ENCODE measurements at places on chromosomes 2 and 18.

- DNase-seq, result no peak
- no peak overlapping the region for H3K27ac ChIP-seq
- peaks cover 9% of the 10 kb centered on the region for H3K36me3 ChIP-seq
- peaks cover 5% of the 10 kb centered on the region for H3K27me3 ChIP-seq
- H3K4me1 ChIP-seq, result peaks cover 19% of the 10 kb centered on the region
- H3K4me3 ChIP-seq, result no peak overlapping the region
Measured at GRCh38 chr18:76384861-76385680, 110.0 kb downstream of the ZNF516 start.

DNA sequence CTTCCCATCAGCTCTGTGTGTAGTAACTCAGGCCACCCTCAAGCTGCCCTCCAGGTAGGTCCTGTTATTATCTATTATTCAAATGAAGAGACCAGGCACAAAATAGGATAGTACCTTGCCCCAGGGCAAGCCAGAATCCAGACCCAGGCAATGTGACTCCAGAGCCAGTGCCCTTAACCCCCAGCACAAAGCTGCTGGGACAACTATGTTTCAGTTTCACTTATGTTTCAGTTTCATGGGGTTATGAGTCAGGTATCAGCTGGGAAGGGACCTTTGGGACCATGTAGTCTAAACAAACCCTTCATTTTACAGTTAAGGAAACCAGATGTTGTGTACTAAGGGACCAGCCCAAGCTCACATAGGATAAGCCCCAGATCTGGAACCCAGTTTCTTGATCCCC, 10.0 kb downstream of the HK2 start:
- peak overlapping the region; percentile 85 for H3K4me3 ChIP-seq
- 0 out of 2 replicates have a peak, but pooled peaks cover 4% of the 10 kb centered on the region for H3K36me3 ChIP-seq
- peaks cover 78% of the 10 kb centered on the region for H3K4me1 ChIP-seq
- DNase-seq, result peak; percentile 64
- no peaks in the 10 kb centered on the region for H3K27me3 ChIP-seq

- H3K4me3 ChIP-seq, result no peak overlapping the region
- H3K4me1 ChIP-seq, result peaks cover 18% of the 10 kb centered on the region
- no peak for DNase-seq
- H3K27ac ChIP-seq, result no peak overlapping the region
Measured at GRCh38 chr2:201975964-201976612, 57.6 kb upstream of the FZD7 start.

- no peaks in the 10 kb centered on the region for H3K36me3 ChIP-seq
- no peak overlapping the region for H3K4me3 ChIP-seq
- DNase-seq, result no peak
- H3K27ac ChIP-seq, result no peak overlapping the region
Measured at GRCh38 chr2:163802284-163802683, 66.5 kb upstream of the FIGN start.

DNA sequence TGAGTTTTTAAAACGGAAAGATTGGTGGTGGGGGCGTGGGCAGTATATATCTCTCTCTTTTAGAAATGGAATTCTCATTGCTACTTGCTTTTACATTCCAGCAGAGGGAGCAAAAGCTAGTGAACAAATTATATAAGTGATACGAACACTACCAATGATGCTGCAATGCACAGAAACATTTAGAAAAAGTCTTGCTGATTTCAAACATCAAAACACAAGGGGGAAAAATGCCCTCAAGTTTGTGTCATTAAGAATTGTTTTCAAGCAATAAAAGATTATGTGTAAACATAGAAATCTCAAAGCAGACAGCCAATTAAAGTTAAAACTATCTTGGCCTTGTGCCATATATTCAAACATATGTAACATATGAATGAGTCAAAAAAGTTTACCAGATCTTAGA, 296.3 kb upstream of the KCNJ3 start:
- H3K27ac ChIP-seq, result no peak overlapping the region
- no peaks in the 10 kb centered on the region for H3K27me3 ChIP-seq
- no peak for DNase-seq
- no peaks in the 10 kb centered on the region for H3K36me3 ChIP-seq

DNA sequence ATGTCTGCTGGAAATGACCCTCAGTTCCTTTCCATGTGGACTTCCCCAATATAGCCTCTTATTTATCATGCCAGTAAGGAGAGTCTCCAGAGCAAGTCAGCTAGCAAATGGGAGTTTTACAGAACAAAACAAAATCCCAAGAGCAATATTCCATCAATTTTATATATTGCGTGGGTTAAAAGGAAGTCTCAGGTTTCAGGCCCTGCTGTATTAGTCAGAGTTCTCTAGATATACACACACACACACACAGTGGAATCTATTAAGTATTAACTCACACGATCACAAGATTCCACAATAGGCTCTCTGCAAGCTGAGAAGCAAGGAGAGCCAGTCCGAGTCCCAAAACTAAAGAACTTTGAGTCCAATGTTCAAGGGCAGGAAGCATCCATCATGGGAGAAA, 102.8 kb upstream of the MAP2 start:
- H3K27me3 ChIP-seq, result no peaks in the 10 kb centered on the region
- H3K27ac ChIP-seq, result no peak overlapping the region

DNA sequence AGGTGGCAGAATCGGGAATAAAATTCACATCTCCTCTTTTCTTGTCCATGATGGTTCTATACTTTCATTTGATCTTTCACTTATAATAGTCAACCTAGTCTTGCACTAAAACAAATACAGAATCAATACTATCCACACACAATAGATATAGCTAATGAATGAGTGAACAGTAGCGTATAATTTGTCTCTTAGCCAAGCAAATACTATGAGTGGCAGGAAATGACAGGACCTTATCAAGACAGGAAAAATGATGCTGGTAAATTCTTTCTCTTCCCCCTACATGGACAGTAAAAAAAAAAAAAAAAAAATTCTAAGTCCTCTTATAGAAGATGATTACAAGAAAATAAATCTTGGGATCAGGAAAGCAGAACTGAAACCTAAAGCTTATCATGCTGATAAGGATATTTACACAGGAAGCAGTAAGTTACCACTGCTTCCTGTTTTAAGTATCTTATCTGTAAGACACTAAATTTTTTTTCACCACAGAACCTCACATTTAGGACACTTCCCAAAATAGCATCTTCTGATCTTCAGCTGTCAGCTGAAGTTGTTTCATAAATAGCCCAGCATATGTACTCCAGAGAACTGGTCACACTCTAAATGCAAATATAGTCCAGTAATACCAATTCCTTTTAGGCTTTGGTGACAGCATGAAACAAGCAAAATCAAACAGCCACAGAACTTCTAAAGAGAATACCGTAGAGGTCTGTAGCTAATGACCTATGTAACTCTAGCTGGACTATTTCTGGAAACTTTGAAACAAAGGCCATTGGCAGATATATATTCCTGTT, 27.0 kb downstream of the IRS1 start:
- peaks cover 68% of the 10 kb centered on the region for H3K36me3 ChIP-seq
- no peak for DNase-seq
- H3K4me1 ChIP-seq, result peaks cover 62% of the 10 kb centered on the region
- peaks cover 2% of the 10 kb centered on the region for H3K27me3 ChIP-seq
- peak overlapping the region; percentile 71 for H3K4me3 ChIP-seq

DNA sequence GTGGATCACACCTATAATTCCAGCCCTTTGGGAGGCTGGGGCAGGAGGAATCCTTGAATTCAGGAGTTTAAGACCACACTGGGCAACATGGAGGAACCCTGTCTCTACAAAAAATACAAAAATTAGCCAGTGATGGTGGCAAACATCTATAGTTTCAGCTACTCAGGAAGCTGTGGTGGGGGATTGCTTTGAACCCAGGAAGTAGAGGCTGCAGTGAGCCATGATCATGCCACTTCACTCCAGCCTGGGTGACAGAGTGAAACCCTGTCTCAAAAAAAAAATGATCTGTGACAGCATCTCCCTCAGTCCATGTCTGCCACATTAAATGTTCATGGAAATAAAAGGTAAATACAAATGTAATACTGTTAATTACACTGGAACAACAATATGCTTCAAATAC, 121.4 kb upstream of the COL5A2 start:
- H3K27me3 ChIP-seq, result no peaks in the 10 kb centered on the region
- no peak overlapping the region for H3K4me3 ChIP-seq
- no peak overlapping the region for H3K27ac ChIP-seq
- DNase-seq, result no peak

DNA sequence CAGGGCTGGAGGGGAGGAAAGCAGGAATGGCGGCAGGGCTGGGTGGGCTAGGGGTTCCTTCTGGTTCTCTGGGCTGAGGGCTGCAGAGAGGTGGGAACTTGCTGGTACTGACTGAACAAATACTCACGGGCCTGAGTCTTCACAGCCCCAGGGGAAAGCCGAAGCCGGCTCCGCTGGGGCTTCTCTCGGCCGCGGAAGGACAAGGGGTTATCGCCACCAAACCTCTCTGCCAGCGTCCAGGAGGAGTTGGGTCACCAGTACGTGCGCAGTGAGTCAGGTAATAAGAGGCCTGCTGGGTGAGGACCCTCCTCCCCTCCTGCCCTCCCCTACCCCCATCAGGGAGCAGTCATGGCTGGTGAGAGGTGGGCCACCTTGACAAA, 13.5 kb upstream of the GMPPA start:
- no peaks in the 10 kb centered on the region for H3K4me1 ChIP-seq
- no peak for DNase-seq
- H3K36me3 ChIP-seq, result peaks cover 6% of the 10 kb centered on the region
- H3K4me3 ChIP-seq, result no peak overlapping the region
- H3K27ac ChIP-seq, result no peak overlapping the region

DNA sequence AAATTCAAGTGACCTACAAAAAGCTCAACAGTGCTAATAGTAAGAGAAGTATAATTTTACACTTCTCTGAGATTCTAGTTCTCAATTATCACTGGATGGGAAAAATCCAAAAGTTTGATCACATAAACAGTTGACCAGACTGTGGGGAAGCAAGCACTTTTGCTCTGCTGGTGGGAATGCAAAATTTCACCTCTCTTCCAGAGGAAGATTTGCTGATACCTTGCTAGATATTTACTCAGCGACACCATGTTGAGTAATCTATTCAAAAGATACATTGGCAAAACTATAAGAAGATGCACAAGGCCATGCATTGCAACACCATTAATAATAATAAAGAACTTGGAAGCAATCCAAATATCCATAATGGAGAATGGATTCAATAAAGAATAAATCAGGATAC, 204.4 kb downstream of the MREG start:
- no peaks in the 10 kb centered on the region for H3K27me3 ChIP-seq
- peaks cover 25% of the 10 kb centered on the region for H3K4me1 ChIP-seq
- no peaks in the 10 kb centered on the region for H3K36me3 ChIP-seq
- no peak for DNase-seq
- no peak overlapping the region for H3K27ac ChIP-seq

GRCh38 chr2:238136820-238137537, 1.5 kb upstream of the KLHL30 start:
- H3K4me1 ChIP-seq, result peaks cover 8% of the 10 kb centered on the region
- H3K27me3 ChIP-seq, result peaks cover 4% of the 10 kb centered on the region
- no peaks in the 10 kb centered on the region for H3K36me3 ChIP-seq
- H3K27ac ChIP-seq, result no peak overlapping the region
- peak; percentile 68 for DNase-seq

DNA sequence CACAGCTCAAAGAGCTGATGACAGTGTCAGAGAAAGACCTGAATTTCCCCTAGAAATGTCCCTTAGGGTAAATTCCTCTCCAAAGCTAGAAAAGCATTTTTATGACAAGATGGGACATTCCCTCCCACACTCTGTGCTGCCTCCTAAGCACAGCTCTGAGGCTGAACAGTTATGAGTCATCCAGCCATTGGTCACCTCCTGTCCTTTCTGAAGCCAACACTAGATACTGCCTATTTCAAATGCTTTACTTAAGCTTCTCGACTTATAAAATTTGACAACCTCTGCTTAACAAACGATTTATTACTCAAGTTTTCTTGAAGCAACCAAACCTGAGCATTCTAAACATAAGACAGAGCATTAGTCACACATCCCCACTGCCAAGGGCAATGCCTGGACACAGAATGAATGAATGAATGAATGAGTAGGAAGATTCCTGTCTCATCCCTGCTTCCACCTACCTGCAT, 35.4 kb downstream of the B4GALT6 start:
- peak; percentile 7 for DNase-seq

GRCh38 chr2:68742626-68743415, 8.2 kb downstream of the ARHGAP25 start:
- peaks cover 22% of the 10 kb centered on the region for H3K27me3 ChIP-seq
- H3K4me1 ChIP-seq, result peaks cover 39% of the 10 kb centered on the region
- H3K4me3 ChIP-seq, result no peak overlapping the region
- DNase-seq, result no peak
- H3K27ac ChIP-seq, result no peak overlapping the region
- no peaks in the 10 kb centered on the region for H3K36me3 ChIP-seq

DNA sequence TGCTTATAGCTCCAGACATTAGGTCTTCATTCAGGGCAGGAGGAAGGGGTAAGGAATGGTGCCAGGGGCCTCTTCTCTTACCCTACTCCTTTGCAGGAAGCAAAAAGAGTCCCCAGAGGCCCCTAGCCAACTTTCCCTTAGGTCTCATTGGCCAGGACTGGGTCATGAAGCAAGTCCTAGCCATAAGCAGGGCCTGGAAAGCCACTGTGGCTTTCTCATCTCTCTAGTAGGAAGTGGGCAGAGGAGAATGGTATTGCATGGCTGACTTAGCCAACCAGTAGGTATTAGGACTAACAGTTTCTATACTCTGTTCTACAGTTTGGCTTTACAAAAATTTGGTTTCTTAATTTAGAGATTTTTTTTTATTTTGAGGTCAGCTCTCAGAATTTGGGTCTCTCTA, 4.8 kb downstream of the FAM228A start:
- H3K4me1 ChIP-seq, result peaks cover 9% of the 10 kb centered on the region
- no peak for DNase-seq
- H3K4me3 ChIP-seq, result no peak overlapping the region
- peaks cover 4% of the 10 kb centered on the region for H3K27me3 ChIP-seq

GRCh38 chr18:5895299-5895875, at the start of gene TMEM200C:
TSS of gene TMEM200C (minus strand) at chr18:5895522. CDS start at chr18:5892063, 3,459 bp downstream.
- H3K27me3 ChIP-seq, result peaks cover 8% of the 10 kb centered on the region
- no peaks in the 10 kb centered on the region for H3K36me3 ChIP-seq
- H3K4me3 ChIP-seq, result no peak within 1 kb of the TSS
- no peaks in the 10 kb centered on the region for H3K4me1 ChIP-seq

- no peaks in the 10 kb centered on the region for H3K27me3 ChIP-seq
- H3K36me3 ChIP-seq, result peaks cover 26% of the 10 kb centered on the region
- peaks cover 14% of the 10 kb centered on the region for H3K4me1 ChIP-seq
- DNase-seq, result no peak
- no peak overlapping the region for H3K27ac ChIP-seq
- H3K4me3 ChIP-seq, result no peak overlapping the region
Measured at GRCh38 chr2:113720167-113720566, 36.3 kb downstream of the SLC35F5 start.

GRCh38 chr2:18719978-18720775, 130.8 kb upstream of the NT5C1B start:
- no peaks in the 10 kb centered on the region for H3K27me3 ChIP-seq
- H3K4me3 ChIP-seq, result 0 out of 2 replicates have a peak overlapping the region, but pooled peaks have one; percentile 14
- H3K27ac ChIP-seq, result peak overlapping the region; percentile 51
- peaks cover 31% of the 10 kb centered on the region for H3K4me1 ChIP-seq
